ENCODE measurements at places on chromosomes 2 and 18.

GRCh38 chr18:1657876-1658275 is 753.2 kb downstream of the ADCYAP1 start:
- no peak for DNase-seq

GRCh38 chr18:64490207-64490606 is 341.3 kb upstream of the LINC00305 start:
- DNase-seq, result no peak

- no peak for DNase-seq
Measured at GRCh38 chr2:132978840-132979239, 308.8 kb upstream of the LYPD1 start.

- DNase-seq, result no peak
Measured at GRCh38 chr2:234795272-234795920, 156.4 kb upstream of the SH3BP4 start.

GRCh38 chr18:31598021-31598805 is 6.5 kb downstream of the TTR start:
- no peak for DNase-seq

GRCh38 chr18:75343389-75343788 is 84.1 kb downstream of the SMIM21 start:
- no peak for DNase-seq

- DNase-seq, result no peak
Measured at GRCh38 chr18:55731594-55732042, 143.6 kb upstream of the TCF4 start.

DNA sequence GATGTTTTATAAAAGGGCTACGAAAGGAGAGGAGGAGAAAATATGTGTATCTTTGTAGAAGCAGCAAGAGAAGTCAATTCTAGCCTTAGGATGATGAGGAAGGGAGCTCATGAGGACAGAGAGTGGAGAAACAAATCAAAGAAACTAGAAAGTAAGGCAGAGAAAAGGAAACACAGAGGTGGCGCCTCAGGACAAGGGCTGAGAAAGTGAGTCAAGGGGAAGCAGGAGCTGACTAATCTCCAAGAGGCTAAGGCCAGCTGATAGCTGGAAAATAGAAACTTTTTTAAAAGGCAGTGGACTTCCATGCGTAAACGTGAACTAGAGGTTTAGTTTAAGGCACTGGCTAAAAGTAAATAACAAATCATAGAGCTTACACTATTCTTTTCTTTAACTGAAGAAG is 173.3 kb downstream of the ANKRD44 start:
- DNase-seq, result no peak

- DNase-seq, result no peak
Measured at GRCh38 chr2:70484086-70484485, 69.5 kb downstream of the TGFA start.

- DNase-seq, result no peak
Measured at GRCh38 chr2:229243890-229244560, 27.1 kb downstream of the PID1 start.

GRCh38 chr18:56330366-56331110 is 307.9 kb downstream of the TXNL1 start:
- no peak for DNase-seq

GRCh38 chr18:77866351-77866750 is 616.7 kb downstream of the GALR1 start:
- no peak for DNase-seq

- DNase-seq, result no peak
Measured at GRCh38 chr2:143936848-143937722, 582.8 kb downstream of the ZEB2 start.

DNA sequence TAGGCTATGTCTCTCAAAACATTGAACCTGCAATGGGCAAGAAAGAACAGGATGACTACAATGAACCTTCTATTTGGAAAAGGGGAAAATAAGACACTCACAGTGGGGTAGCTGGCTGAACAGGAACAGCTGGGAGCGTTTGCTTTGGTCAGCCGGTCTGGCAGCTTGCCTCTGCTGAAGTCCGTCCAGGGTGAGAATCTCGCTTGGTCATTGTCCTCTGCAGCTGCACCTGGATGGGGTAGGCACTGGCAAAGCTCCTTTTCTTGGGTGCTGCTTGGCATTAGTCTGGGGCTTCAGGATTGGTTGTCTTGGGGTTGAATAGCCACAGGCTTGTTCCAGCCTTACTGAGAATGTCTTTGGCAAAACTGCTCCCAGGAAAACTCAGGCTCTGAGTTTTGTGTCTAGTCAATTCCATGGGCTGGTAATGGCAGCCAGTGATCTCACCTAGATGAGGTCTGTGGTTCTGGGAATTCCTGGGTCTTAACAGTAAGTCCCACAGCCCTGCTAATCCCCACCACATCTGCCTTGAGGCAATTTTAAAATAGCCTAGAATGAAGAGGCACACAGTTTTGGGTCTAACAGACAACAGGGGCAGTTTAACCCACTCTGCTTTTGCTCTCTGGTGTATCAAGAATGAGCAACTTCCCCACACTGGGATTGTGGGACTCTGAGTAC is 13.4 kb downstream of the NEDD4L start:
- no peak for DNase-seq

DNA sequence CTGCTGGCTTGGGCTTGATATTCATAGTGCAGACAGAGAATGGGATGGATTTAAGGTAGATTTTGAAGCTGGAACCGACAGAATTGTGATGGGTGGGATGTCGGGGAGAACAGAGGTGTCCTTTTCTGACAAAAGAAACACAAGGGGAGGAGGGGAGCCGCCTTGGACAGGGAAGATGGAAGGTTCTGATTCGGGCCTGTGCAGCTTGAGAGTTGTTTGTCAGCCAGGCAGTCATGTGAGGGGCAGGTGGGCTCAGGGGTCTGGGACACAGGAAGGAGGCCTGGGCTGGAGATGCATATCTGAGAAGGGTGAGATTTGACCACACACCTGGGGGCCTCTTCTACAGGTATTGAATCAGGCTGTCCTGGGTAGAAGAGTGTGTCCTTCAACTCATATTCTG is 41.4 kb downstream of the NPAS2 start:
- no peak for DNase-seq

GRCh38 chr2:54499661-54500060 is 43.5 kb downstream of the SPTBN1 start:
- DNase-seq, result peak; percentile 61

GRCh38 chr2:106183101-106183696 is 10.9 kb downstream of the UXS1 start:
- DNase-seq, result no peak

GRCh38 chr18:57839942-57840381 is 36.8 kb upstream of the ATP8B1 start:
- peak; percentile 37 for DNase-seq

- no peak for DNase-seq
Measured at GRCh38 chr18:6414723-6415417, at the start of gene L3MBTL4. Gene L3MBTL4 (minus strand): TSS chr18:6414911. CDS start chr18:6311625, 103,286 bp downstream.

GRCh38 chr2:126244937-126245336 is 411.0 kb upstream of the GYPC start:
- DNase-seq, result no peak

DNA sequence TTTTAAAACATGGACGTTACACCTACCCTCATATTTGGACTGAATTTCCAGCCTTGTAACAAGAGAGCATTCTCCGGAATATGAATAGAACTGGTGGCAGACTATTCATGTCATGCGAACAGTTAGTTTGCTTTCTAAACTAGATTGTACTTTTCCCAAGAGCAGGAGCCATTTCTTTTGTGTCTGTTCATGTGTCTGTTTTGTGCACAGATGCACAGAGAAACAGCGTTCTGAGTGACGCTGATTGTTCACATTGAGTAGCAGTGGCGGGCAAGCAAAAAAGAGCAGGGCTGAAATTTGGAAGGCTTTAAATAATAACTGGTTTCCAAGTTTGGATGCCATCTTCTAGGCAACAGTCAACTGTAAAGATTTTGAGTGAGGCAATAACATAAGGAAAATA is 200.3 kb downstream of the NRXN1 start:
- no peak for DNase-seq

GRCh38 chr2:181947273-181947672 is 38.4 kb upstream of the PPP1R1C start:
- DNase-seq, result no peak

GRCh38 chr2:190881084-190881597 is 520 bp downstream of the GLS start:
- DNase-seq, result no peak

DNA sequence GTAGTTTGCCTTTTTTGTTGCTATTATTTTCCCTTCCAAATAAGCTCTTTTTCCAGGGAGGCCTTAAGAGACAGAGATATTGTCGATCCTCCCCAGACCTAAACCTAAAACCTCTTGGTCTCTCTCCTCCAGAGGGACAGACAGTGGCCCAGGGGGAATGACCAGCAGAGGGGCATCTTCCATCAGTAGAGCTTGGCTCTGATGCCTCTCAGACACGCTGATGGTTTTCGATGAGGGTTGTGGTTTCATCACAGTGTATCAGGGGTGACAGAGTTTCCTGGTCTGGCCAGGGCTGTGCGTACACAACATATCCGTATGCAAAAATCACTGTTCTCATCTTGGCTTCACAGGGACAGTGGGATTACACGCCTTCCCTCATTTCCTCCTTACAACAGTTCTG is 68.6 kb downstream of the GATA6 start:
- no peak for DNase-seq

DNA sequence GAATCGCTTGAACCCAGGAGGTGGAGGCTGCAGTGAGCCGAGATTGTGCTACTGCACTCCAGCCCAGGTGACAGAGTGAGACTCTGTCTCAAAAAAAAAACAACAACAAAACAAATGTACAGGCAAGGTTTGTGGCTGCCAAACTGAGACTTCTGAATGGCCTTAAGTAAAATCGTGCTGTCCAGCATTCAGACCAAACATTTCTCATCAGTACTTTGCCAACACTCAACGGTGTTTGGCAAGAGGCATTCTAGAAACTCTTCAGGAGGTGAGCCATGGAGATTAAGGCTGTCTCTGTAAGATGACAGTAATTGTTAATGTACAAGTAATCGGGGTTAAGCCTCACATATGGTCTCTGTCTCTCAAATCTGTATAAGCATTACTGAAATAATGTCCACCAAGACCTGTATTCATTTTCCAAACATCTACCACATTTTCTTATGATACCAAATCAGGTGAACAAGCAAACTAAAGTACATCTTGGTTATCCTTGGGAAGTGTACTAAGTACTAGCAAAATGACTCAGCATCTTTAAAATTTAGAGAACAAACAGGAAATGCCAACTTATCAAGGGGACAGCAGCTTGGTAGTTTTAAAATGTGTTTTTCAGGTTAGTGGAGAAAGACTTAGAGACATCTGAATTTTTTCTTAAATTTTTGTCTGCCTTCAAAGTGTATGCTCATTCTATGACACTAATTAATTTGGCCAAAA is 29.3 kb downstream of the SERPINE2 start:
- no peak for DNase-seq

DNA sequence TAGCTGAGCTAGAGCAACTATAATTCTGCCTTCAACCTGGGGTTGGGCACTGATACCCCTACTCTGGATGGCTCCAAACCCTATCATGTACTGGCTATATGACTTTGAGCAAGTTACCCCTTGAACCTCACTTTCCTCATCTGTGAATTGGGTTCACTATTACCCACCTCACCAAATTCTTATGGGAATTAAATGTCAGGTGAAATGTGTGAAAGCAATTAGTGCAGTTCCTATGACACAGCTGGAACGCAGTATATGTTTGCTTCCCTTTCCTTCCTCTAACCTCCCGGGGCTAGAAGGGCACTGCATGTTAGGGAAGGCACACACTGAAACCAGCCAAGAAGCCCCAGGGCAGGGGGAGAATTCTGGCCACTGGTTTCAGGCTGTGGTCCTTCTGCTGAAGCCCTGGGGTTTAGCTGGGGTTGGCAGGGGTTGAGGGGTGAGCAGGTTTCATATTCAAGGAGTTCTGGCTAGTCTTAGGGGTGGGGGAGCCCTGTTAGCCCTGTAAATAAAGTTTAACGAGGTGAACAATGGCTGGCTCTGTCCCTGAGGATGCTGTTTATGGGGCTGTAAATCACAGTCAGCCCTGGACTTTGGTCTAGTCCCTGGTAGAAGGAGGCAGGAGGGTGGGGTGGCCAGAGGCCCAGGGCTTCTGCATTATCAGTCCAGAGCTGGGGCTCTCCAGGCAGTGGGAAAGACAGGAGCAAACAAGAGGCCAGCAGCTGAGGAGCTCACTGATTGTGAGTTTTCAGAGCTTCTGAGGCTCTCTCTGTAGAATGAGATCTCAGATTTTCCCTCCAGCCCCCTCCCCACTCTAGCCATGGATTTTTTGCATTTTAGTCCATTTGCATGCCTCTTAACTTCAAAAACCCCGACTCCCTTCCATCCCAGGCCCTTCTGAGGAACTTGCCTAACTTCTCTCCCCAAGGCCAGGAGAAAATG is 8.0 kb downstream of the PKDCC start:
- DNase-seq, result no peak

DNA sequence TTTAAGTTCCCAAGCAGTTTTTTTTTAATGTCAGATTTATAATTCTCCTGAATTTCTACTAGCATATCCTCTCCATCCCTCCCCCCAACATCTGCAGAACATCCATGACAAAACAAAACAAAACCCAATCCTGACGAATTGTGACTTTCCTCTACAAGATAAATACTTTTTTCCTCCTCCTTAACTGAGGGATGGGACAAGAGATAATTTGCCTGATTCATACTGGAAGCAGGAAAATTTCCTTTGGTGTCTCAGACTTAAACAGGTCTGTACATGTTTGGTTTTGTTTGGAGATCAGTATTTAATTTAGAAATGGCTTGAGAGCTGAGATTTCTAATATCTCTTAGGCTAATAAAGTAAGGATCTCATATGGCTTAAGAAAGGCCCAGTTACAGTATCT is 2.2 kb downstream of the CAVIN2 start:
- DNase-seq, result no peak

GRCh38 chr2:53515435-53516332 is 251.9 kb upstream of the CHAC2 start:
- no peak for DNase-seq

DNA sequence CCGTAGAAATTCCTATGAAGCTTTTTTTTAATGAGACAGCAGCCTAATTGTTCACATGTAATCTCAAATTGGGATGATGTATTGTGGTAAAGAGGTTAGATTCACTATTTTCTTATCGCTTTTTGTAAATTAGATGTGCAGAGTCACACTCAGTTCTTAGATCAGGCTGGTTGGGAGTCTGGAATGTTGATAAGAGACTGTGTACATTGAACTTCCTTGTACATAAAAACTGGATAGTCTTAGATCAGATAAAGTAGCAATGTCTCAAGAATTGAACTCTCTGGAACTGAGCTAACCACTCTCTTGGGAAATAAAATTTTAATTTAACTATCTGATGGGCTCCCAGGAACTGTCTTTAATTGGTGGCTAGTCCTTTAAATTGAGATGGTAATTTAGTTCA is 108.1 kb upstream of the MSTN start:
- DNase-seq, result no peak

- DNase-seq, result no peak
Measured at GRCh38 chr2:69397234-69397633, 10.2 kb upstream of the GFPT1 start.
